Activated CD8-positive, alpha-beta T cell treated with anti-CD3 and anti-CD28 coated beads for 36 hours (primary cell): ENCODE measurements at places on chromosomes 6 and 20.

DNA sequence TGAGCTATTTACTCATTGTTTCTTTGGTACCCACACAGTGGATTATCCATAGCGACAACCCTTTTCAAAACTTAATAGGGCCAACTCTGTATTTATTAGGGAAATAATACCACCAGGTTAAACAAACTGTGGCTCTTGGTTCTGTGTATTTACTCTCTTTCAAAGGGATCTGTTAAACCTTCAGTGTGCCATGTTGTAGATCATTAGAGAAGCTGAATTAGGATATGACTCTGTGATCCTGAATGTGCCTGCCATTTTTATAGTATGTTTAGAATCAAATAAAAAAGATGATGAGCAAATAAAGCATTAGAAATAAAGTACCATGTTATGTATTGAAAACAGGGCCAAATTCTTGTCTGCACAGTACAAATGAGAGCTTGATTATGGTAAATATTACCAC, 25.0 kb upstream of the SLC35D3 start:
- DNase-seq = no peak

- peak; percentile 91 for DNase-seq
Measured at GRCh38 chr6:16669227-16669626, 92.0 kb downstream of the ATXN1 start.

DNA sequence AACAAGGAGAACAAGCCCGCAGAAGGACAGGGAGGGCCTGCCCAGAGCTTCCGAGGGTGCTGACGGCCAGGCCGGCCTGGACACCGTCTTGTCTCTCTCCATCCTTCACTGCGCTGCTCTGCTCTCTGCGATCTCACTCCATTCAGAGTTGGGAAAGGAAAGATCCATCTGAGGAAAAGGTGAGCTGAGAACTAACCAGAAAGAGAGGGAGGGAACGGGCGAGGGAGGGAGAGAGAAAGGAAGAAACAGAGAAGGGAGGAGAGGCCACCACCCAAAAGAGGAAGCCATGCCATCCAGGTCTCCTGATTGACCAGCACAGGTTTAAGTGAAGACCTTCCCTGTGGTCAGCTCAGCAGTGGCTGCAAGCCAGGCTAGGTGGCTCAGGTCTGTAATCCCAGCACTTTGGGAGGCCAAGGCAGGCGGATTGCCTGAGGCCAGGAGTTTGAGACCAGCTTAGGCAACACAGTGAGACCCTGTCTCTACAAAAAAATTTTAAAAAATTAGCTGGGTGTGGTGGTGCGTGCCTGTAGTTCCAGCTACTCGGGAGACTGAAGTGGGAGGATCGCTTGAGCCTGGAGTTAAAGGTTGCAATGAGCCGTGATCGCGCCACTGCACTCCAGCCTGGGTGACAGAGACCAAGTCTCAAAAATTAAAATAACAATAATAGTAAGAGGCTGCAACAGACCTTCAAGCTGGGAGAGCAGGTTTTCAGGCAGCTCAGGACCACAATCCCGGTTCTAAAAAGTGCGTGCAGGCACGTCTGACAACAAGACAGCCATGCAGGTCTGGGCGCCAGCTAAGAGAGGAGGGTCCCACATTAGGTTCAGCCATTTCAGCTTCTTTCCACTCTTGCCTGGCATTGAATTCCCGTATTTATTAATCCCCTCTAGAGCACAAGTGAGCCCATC, 34.2 kb upstream of the DLGAP4 start:
- DNase-seq = no peak

DNA sequence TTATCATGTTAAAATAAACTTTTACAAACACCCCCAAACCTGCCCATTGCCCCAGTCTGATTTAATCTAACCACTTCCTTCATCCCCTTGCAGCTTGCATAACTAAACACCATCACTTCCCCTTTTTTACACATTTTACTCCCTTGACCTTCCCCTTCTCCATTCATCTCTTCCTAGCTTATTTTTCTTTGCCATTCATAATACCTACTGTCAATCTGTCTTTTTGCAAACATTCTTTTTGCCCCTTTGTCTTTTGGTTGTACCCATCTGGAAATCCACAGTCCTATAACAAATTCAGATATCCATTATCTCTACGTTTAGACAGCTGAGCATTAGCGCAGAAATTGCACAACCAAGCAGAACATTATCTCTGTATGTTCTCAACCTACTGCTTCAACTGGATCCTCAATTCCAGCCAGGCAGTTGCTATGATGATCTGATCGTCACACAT, 51.2 kb downstream of the C6orf52 start:
- DNase-seq = no peak

DNA sequence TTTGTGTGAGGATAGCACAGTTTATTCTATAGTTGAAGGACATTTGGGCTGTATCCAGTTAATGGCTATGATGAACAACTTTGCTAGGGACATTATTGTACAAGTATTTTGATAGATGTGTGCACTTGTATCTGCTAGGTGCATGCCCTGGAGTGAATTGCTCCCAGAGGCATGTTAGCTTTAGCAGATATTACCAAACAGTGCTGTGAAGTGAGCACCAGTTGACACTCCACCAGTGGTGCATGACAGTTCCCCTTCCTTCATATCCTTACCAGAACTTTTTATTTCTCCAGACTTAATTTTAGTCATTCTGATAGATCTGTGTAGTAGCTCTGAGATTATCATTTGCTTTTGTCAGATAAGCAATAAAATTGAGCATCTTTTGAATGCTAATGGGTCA, 48.9 kb upstream of the ENPP5 start:
- DNase-seq = no peak

DNA sequence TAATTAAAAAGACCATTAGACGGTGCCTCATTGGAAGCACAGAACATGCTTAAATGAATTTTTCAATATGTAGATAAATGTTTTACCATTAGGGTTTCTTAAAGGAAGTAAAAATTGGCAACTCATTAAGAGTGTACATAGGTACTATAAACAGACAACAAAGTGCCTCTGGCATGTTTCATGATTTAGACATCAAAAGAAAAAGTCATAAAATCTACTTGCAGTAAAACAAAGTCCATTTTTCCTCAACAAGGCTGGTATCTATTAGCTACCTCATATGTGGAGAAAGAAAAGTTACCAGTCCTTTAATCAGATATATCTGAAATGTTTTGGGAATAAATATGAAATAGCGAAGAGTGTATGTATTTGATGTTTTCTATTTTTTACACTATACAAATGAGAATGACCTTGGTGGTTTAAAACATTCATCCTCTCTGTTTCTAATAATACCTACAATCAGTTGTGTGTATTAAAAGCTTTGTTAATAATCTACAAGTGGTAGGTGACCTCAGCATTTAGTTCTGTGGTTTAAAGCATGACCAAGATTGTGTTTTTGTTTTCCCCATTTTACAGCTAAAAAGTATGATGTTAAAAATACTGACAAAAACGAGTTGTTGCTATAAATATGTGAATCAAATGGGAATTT, 87.5 kb downstream of the HDGFL1 start:
- no peak for DNase-seq

- DNase-seq = no peak
Measured at GRCh38 chr6:146286961-146287360, 256.7 kb upstream of the RAB32 start.

DNA sequence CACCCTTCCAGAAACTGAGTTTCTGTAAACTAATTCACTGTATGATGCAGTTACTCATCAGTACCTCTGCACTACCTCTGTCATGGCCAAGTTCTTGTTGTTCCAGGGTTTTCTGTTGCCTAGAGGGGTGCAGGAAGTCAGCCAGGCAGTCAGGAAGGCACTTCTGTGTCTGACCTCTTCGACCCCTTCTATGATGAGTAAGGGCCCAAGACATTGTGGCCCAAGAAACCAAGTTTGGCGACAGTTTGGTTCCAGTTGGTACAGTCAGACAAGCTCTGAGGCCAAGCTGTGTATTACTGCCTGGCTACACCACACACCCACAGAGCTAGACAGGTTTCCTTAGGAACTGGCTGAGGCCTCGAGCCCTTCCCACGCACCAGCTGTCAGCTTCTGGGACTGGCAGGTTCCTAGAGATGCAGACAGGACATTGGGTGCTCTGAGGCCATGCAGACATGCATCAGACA, 41.2 kb downstream of the TRAF3IP2 start:
- DNase-seq = peak; percentile 51

DNA sequence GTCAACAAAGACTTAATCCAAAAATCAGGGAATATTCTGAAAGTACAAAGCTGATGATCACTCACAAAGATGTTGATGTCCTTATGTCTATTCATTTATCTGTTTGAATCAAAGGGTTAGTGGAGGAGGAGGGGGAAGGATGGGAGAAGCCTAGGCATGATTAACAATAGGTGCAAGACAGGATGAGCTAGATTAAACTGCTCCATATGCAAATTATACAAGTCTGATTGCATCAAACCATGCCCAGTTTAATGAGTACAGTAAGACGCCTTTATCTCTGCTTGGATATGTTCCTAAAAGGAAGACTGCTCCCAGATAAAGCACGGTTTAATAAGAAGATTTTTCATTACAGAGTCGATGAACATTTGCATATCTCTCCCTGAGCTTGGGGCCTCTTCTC, 626.4 kb upstream of the NOX3 start:
- no peak for DNase-seq

- DNase-seq = no peak
Measured at GRCh38 chr20:12700701-12701100, 308.1 kb upstream of the SPTLC3 start.

DNA sequence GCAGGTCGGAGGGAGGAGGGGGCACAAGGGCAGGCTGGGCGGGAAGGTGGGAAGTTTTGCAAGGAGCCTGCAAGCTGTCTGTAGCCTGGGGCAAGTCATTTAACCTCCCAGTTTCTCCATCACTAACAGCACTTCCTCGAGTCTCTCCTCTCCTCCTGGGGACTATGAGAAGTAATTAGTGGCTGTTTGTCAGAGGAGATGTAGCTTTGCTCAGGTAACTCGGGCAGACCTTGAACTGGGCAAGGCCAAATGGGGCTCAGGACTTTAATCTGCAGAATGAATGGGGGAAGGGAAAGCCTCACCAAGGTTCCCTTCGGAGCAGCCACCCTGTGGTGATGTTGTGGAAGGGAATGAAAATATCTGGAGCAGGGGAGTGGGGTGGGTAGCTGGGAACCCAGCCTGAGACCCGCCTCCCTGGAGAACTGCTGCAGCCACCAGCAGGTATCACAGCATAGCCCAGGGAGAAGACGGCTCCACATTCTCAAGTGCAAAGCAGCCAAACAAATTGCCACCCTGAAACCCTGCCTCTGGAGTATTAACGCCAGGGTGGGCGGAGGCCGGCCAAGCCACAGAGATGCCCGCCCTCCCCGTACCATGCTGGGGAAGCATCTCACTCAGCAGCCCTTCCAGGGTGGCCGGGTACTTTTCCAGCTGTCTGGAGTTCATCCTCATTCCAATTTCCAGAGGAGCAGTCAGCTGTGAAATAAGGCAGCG, 6.1 kb upstream of the LEMD2 start:
- no peak for DNase-seq

DNA sequence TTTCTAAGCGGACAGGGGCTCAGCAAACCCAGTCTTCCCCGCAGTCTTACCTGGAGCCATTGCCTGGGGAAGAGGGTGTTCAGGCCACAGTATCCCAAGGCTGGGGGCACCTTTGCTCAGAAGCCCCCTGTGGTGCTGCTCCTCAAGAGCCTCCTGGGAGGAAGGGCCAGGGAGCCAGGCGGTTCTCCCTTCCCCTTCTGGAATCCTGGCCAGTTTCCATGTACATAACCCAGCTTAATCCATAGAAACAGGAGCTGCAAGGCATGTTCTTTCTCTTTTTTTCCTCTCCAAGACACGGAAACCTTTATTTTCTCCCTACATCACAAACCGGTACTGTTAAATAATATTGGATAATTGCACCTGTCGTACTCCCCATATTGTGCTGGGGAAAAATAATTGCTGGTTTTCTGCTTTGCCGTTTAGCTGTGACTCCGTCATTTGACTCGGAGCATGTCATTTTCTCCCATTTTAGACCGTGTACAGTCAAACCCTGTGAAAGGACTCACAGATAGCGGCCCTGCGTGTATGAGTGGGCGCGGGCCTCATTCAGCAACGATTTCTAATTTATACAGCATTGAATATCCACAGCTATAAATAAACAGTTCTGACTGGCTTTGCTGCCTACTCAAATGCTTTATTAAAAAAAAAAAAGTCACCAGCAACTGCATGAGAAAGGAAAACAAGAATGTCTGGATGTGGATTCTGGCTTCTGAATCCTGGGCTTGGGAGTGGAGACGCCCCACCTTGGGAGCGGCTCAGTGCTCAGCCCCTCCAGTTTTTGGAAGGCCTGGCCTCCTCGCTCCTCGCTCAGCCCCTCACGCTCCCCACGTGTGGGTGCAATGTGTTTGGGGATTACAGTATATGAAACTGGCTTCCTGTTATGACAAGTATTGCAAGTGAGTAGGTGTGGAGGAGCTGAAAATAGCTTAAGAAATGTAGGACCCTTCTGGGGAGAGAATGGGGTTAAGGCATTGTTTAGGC, 67.3 kb downstream of the ADTRP start:
- peak; percentile 84 for DNase-seq

- DNase-seq = no peak
Measured at GRCh38 chr6:165129086-165129485, 180.3 kb downstream of the C6orf118 start.

- DNase-seq = no peak
Measured at GRCh38 chr6:110786696-110787095, 28.6 kb downstream of the CDK19 start.

DNA sequence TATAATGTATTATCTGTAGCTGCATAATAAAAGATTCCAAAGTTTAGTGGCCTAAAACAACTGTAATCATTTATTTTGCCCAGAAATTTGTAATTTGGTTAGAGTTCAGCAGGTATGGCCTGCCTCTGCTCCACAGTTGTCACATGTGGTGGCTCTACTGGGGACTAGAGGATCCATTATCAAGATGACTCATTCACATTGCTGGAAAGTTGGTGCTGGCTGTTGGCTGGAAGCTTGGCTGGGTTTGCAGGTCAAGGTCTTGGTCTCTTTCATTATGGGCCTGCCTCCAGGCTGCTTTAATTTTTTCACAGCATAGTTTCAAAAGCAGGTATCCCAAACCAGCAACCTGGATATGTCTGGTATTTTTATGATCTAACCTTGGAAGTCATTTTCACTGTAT, 17.6 kb downstream of the TRDN start:
- no peak for DNase-seq

DNA sequence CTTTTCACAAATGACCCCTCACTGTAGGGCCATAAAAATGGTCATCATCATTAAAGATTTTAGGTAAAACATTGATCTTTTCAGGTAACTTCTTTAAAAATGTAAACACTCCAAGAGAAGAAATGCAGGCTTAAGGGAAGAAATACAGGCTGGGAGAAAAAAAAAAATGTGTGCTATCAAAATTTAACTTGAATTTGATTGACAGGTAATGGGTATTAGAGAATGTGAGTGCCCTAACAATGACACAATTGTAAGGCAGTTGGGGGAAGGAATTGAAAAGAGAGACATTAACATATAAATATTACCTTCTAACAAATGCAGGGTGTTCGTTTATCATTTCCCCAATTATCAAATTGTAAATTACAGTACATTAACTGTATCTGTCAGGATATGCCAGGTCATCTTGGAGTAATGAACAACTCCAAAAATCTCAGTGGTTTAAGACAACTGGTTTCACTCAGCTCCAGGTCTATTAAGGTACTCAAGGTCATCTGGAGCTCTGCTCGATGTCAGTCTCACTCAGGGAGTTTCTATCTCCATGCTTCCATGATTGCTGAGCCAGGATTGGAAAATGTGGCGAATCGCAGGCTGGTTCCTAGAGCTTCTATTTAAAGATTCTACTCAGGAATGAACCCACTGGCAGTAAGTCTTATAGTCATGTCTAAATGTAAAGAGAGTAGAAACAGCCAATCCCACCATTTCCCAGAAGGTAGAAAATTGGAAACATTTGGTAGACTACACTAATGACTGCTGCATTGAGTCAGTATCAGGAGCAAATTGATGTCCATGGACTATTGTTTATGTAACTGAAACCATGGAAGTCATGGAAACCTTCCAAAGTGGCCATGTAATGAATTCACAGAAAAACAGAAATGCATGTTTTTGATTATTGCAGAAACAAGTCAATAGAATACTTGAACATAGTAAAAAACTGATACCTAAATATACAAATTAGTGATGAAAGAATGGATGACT, 55.6 kb downstream of the FRK start:
- DNase-seq = no peak
